RWPE1 (cell line): ENCODE measurements at places on chromosomes 11 and 22.

DNA sequence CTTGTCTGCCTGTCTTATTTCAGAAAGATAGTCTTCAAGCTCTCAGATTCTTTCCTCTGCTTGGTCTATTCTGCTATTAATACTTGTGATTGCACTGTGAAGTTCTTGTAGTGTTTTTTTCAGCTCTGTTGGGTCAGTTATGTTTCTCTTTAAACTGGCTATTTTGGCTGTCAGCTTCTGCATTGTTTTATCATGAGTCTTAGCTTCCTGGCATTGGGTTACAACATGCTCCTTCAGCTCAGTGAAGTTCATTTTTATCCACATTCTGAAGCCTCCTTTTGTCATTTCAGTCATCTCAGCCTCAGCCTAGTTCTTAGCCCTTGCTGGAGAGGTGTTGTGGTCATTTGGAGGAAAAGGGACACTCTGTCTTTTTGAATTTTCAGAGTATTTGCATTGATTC is 15.5 kb upstream of the DEPDC7 start:
- DNase-seq = no peak

- DNase-seq = no peak
Measured at GRCh38 chr11:75229466-75229865, 11.1 kb upstream of the TPBGL start.

DNA sequence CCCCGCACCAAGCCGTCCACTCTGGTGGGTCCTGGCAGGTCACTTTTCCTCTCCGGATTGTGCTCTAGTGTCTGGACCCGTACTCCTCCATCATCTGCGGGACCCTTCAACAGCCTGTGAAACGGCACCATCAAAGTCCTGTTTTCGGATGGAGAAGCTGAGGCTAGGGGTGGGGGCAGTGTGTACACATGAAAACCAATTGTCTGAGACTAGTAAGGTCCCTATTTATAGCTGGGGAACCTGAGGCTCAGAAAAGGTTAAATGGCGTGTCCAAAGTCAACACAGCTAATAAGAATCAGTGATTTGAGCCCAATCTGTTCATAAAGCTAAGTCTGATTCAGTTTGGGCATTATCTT is 668 bp upstream of the LRRC32 start:
- no peak for DNase-seq

GRCh38 chr11:2466869-2467694 is 22.3 kb downstream of the KCNQ1 start:
- DNase-seq = no peak

DNA sequence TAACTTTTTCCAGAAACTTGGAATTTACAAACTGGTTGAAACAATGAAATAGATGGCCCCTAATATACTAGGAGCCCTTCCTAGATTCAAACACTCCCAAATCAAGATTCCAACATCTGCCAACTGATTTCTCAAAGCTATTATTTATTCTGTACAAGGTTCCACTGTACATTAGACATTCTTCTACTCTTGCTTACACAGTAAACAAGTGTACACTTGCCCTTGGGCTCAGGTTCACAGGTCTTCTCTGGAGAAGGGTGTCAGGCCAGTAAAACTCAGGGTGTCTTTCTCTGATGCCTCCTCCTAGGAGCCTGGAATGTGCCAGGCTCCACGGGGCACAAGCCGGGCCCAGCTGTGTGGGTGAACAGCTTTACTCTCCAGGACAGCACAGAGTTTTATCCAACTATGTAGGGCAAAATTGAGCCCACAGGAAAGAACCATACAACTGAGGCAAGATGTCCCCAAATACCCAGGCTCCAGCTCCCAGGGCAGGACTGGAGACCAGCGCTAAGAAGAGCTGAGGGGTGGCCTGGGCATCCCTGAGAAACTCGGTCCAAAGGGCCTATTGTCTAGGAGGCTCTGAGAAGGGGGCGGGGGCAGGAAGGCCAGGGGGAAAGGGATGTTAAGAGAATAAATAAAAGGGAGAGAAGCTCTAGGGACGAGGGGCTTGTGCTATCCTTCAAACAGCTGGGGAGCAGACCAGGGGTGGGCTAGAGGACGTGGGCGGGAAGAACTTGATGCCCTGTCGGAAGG is 8.8 kb upstream of the MFRP start:
- DNase-seq = no peak

- no peak for DNase-seq
Measured at GRCh38 chr11:45141171-45141570, 5.3 kb upstream of the PRDM11 start.

DNA sequence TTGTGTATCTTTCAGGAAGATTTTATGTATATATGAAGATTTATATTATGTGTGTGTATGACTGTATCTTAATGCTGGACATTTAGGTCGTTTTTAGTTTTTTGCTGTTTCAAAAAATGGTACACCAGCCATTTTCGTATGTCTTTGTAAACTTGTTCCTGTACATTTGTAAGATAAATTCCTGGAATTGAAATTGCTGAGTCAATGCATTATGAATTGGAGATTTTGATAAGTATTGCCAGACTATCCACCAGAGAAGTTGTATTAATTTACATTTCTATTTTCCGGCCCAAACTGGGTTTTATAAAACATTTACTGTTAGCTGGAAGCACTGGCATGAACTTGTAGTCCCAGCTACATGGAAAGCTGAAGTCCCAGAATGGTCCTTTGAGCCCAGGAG is 24.6 kb downstream of the MRPL48 start:
- DNase-seq = no peak

DNA sequence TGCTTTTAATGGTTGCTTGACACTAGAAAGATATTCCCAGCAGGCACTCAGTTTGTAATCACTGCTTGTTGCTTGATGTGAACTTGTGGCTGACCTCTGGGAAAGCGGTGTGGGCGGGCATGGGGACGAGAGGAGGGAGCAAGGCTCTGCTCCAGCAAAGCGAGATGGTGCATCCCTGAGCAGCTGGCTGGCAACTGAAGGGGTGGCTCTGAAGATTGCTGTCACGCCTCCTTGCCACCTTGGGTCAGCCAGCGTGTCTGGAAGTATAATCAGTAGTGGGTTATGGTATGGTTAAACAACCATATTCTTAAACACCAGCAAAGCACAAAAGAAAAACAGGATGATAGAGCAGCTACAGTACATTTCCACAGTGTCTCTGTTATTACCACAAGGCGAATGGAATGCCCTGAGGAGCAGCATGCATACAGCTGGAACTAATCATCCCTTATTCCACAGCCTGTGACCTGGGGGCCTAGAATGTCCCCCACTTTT is 124.5 kb downstream of the TRIM44 start:
- DNase-seq = no peak

GRCh38 chr11:129331217-129331616 is 44.4 kb upstream of the BARX2 start:
- no peak for DNase-seq

DNA sequence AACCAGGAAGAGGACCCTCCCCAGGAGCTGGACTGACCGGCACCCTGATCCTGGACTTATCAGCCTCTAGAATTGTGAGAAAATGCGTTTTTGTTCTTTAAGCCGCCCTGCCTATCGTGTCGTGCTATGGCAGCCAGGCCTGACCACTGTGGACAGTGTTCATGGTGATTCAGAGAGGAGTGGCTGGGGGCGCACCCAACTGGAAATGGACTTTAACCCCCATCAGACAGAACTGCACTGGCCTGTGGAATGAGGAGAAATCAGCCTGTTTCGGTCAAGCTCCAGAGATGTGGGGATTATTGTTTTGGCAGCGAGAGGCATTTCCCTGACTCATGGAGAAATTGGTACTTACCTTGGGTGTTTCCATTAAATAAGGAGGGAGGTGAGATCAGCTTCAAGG is 1437.8 kb downstream of the BRD1 start:
- DNase-seq = no peak

DNA sequence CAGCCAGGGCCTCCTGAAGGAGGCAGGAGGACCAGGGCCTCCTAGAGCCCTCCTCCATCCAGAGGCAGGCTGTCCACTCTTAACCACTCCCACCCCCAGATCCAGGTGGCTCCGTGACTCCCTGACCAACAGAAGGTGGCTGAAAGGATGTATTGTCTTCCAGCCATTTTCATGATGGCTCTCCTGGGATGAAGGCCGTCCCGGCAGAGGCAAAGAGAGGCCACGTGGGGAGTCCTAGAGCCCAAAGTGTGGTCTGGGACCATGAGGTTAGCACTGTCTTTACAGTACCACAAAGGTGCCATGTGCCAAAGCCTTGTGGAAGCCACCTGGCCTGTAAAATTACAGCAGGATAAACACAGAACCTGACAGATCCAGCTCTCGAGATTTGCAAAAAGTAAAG is 42.3 kb downstream of the DUSP8 start:
- DNase-seq = no peak

GRCh38 chr11:121450401-121450800 is 1.7 kb upstream of the SORL1 start:
- DNase-seq = no peak

DNA sequence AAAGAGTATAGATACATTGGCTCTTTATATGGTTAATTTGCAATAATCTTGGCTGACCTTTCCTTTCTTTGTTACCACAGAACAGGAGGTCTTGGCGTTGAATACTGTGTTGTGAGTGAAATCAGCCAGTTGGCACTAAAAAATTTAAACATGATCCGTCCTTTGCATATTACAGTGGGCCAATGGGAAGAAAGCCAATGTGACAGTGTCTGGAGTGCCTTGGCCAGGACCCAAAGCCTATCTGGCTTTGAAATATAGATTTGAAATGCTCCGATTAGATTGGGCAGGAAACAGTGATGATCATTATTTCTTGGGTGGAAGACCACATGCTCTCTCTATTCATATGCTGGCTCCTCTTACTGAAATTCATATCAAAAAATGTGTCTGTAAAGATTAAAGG is 339.6 kb upstream of the ANO3 start:
- DNase-seq = no peak

- no peak for DNase-seq
Measured at GRCh38 chr11:68670208-68670992, 13.9 kb upstream of the GAL start.

- no peak for DNase-seq
Measured at GRCh38 chr11:70424765-70425344, 26.5 kb downstream of the CTTN start.

DNA sequence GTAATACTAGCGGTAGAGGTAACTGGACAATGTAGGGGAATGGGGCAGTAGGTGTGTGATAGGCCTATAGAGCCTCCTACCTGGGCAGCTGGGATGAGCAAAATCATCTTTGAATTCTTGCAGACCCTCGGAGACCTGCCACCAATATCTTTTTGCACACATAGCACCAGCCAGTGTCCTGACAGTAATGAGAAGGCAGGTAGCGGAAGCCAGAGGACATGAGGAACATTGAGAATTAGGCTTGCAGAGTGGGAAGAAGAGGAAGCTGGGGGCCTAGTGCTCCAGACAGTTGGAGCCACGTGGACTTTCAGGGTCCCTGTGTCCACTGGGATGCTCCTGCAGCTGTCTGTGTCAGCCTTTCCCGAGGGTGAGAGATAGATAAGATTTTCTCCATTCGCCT is 17.2 kb upstream of the SYT13 start:
- DNase-seq = no peak

DNA sequence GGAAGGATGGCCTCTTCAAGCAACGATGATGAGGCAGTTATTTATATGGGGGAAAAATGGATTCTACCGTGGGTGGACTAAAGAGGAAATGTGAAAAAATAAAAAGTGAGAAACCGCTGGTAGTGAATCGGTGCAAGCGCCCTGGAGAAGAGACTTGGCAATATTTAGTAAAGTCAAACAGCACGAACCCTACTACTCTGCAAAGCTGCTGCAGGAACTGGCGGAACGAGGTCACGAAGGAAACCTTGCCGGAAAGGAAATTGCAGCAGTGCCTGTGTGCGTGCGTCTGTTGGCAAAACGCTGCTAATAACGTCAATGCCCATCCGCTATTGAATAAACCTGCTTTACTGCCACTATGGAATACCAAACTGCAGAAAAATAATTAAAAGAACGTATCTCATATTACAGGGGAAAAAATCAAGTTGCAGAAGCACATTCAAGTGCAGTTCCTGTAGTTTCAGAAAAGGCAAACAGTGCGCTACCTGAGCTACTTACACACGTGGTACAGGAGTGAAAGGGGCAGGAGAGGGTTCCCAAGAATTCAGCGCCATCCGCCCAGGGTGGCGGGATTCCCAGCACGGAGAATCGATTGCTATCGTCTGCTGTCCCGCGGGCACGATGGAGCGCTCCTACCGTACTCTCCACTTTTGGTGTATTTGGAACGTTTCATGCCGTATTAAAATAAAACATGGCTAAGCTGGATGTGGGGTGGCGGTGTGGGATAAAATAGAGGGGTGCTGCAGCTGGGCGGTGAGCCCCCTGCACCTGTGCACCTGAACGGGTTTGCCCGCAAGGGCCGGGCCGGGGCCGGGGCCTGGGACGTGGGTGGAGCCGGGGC is 585 bp upstream of the NADSYN1 start:
- no peak for DNase-seq

- peak; percentile 17 for DNase-seq
Measured at GRCh38 chr11:82775736-82776346, 42.2 kb upstream of the FAM181B start.

GRCh38 chr22:50445071-50445879 is 29.6 kb downstream of the SBF1 start:
- DNase-seq = no peak

GRCh38 chr11:97974798-97975498 is 1045.8 kb upstream of the CNTN5 start:
- no peak for DNase-seq

DNA sequence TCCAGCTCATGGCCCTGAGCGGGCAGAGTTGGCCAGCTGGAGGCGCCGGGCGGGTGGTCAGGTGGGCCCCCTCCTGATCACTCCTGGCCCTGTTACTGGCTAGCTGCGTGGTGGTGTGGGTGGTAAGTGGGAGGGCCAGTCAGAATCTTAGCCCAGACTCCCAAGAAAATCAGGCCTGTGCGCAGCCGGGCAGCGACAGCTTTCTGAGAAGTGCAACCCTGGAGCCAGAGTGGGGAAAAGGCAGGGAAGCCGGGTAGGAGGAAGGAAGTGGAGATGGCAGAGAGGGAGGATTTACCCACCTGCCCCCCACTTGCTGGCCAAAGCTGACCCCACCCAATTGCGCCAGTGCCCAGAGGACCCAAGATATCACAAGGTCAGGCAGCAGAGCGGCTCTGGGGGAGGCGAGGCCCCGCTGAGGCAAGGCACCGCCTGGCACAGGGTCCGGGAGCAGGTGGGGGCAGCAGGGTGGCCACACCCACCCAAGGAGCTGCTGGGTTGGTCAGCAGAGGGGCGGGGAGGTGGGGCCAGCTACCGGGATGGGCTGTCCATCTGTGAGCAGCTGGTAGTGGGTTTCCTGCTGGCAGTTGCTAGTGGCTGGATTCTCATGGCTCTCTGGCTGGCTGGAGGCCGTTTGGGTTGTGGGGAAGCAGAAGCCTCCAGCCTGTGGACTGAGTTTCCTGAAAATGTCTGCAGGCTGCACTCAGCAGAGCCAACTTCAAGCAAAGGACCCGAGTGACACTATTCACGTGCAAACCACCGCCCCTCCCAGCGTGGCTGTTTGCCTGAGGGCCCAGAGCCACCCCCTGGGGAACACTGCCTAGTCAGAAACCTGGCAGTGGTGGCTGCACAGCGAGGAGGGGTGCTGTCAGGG is 196.4 kb downstream of the IGLL1 start:
- no peak for DNase-seq
